ENCODE measurements at places on chromosomes 12 and 14.
A peak's percentile ranks its signal among the peaks of the same experiment; 100 is the strongest.

DNA sequence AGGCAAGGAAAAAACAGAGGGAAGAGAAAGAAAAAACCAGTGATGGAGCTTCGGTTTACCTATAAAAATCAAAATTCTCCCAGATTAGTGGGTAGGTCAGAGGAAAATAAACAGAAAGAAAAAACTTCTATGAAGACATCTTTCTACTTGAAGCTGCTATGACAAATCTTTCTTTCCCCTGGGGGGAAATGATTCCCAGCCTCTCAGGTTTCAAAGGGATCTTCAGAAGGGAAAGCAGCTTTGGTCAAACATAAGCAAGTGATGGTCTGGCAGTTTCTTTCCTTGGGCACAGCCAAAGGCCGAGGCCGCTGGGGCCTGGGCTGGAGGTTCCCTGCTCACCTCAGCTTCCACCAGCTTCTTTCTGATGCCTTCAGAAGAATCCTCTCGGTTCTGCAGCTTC, 104.5 kb downstream of the PRKAB1 start:
- no peak for DNase-seq

DNA sequence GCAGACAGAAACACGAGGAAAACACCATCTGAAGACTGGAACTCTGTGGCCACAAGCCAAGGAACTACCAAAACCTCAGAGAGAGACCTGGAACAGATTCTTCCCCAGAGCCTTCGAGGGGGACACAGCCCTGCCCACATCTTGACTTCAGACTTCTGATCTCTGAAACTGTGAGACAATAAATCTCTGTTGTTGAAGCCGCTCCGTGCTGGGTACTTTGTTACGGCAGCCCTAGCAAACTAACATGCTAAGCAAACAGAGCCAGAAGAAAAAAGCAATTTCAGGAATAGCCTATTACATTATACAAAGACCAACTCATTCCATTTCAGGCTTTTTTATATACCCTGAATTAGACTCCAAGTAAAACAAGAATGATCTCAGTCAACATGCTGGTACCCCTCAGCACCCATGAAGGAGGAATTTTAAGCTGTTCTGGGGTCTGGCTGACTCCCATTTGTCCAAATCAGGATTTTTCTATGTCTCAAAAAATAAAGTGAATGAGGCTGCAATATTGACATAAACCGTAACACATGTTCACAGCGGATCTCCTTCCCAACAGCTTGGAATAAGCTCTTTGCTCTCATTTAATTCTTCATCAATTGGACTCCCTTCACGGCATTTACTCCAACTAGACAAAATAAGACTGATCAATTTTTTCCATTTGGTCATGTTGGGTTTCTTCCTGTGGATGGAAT, 190.1 kb downstream of the FOXN3 start:
- no peak for DNase-seq

DNA sequence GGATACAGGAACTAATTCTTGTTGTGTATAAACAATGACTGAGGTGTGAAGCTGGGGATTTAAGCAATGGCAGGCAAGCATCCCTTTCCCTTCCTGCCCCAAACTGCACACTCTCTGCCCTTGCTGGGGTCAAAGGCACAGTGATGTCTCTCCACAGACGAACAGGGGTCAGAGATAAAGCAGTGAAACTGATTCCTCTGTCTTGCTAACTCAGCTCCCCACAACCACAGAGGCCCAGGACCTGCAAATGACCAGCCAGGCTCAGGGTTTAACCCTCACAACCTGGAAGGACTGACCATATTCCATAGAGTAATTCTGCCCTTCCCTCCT, 67.2 kb downstream of the CCDC88C start:
- DNase-seq, result no peak

GRCh38 chr12:53829130-53829819, 77.5 kb upstream of the CISTR start:
- DNase-seq, result no peak

DNA sequence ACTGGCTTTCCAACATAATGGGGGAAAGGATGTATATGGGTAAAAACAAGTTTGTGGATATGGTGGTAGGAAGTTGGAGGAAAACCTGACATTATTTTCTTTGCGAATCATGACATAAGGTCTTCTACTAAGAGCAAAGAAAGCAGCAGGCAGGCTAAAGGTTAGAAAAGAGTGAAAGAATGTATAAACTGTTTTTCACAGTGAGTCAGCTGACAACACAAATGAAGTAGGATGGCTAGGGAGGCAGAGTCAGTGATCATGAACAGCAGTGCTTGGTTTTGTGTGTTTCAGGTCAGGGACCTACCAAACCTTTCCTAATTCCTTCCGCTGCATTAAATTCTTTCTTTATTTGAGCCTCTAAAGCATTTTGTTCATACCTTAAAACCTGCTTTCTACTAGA, 46.3 kb upstream of the CATSPERB start:
- DNase-seq, result no peak

DNA sequence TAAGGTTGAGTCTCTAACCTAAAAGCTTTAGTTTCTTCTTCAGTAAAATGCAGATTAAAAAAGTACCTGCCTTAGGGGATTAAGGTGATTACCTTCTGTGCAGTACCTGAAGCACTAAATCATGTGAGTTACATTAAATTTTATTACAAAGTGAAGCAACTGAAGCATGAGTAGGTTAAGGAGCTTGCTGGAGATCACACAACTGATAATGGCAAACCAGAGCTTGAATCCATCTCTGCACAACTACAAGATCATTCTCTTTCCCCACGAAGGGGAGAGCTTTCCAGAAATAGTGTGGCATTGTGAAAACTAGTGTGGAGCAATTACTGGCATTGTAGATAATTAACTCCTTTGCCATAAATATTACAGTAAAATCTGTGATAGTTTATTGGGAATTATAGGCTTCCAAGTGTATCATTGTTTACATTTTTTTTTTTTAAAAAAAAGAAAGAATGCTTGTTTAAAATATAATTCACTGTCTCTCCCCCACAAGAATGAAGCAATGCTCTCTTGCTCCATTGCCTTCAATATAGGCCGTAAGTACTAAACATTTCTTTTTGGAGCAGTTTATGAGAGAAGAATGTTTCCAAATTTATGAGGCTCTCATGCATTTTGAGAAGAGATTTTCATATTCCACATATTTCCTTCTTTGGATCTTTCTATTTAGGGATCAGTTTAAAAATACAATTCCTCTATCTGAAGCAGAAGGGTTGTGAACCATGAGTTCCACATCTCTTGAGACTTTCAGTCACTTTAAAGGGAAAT, 20.5 kb downstream of the SLC38A2 start:
- no peak for DNase-seq

GRCh38 chr12:92921877-92922276, 7.2 kb downstream of the EEA1 start:
- no peak for DNase-seq

GRCh38 chr12:116071555-116072230, 205.8 kb downstream of the MED13L start:
- DNase-seq, result peak; percentile 36

DNA sequence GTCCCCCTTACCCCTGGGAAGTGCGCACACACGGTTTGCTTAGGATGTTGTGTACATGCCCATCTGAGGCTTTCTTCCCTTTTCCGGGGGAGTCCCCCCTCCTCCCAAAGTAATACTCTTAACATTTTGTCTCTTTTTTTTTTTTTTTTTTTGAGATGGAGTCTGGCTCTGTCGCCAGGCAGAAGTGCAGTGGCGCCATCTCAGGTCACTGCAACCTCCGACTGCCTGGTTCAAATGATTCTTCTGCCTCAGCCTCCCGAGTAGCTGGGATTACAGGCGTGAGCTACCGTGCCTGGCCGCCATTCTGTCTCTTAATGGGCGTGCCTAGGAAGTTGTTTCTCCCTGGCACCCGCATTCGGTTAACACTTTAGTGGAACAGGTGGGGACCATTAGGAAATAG, 4.5 kb upstream of the GMFB start:
- no peak for DNase-seq

- DNase-seq, result no peak
These were observed at the start of gene SLC5A8 for GRCh38 chr12:101209319-101210302. TSS of gene SLC5A8 (minus strand) at chr12:101210238. CDS start at chr12:101209848, 390 bp downstream.

DNA sequence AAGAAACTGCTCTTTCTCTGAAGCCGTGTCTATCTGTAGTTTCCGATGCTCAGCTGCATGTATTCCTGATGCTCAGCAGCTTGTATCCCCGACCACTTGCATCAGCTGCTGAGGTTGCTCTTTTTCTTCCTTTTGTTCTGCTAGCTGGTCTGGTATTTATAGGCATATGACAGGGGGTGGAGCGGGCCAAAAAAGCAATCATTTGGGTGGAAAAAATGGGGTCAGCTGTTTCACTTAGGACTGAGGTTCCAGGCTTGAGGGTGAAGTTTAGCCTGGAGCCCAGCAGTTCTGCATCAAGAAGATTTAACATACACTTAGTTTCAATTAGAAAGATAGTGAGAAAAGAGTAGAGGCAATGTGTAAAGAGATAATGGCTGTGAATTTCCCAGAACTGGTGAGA, 23.6 kb upstream of the AMN1 start:
- no peak for DNase-seq

DNA sequence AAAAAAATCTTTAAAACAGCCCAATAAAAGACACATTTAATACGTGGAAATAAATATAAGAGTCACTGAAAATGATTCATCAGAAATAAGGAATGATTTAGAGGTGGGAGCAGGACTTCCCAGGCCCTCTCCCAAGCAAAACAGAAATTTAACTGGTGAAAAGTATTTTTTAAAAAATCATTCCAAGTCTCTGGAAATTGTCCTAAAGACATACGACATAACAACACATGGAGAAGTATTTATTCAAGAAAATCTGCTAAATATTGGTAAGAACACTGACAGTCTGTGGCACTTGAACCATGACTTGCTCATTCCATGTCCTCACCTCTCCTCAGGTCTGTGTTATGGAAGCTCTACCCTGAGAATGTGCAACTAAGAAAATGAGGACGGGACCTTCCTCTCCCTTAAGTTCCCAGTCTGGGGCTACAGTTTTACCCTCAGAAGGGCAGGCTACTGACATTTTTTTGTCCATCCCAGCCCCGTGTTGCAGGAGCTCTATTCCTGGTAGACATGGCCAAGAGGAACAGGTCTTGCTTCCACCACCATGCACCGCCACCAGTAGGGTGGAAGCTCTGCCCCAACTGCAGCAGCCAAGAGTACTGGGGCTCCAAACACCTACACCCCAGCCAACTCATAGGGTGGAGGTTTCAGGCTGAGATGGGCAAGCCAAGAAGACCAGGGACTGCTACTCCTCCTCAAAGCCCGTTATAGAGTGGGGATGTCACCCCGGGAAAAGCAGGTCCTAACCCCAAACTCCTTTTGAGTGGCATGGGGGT, 193.0 kb downstream of the CRADD start:
- DNase-seq, result no peak

DNA sequence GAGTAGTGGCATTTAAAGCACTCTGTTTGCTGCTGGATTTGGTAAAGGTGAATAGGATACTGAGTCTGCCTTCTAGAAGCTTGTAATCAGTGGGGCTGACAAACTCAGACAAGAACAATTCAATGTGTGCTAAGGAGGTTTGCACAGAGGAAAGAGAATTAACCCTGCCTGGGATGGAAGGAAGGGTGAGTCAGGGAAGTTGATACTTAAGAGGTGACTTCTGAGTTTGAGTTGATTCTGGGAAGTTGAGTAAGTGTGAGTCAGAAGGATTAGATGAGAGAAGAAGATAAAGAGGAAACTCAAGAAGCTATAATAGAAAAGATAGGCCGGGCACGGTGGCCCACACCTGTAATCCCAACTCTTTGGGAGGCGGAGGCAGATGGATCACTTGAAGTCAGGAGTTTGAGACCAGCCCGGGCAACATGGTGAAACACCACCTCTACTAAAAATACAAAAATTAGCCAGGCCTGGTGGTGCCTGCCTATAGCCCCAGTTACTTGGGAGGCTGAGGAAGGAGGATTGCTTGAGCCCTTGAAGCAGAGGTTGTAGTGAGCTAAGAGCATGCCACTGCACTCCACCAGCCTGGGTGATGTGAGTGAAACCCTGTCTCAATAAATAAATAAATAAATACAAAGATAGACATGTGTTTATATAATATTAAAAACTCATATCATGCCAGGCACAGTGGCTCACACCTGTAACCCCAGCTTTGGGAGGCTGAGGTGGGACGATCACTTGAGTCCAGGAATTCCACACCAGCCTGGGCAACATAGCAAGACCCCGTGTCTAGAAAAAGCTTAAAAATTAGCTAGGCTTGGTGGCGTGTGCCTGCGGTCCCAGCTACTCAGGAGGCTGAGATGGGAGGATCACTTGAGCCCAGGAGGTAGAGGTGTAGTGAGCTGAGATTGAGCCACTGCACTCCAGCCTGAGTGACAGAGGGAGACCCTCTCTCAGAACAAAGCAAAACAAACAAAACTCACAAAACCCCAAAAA, 126.8 kb upstream of the CPM start:
- DNase-seq, result peak; percentile 89

- DNase-seq, result no peak
These were observed 3.5 kb upstream of the SCNN1A start for GRCh38 chr12:6378709-6379472.

DNA sequence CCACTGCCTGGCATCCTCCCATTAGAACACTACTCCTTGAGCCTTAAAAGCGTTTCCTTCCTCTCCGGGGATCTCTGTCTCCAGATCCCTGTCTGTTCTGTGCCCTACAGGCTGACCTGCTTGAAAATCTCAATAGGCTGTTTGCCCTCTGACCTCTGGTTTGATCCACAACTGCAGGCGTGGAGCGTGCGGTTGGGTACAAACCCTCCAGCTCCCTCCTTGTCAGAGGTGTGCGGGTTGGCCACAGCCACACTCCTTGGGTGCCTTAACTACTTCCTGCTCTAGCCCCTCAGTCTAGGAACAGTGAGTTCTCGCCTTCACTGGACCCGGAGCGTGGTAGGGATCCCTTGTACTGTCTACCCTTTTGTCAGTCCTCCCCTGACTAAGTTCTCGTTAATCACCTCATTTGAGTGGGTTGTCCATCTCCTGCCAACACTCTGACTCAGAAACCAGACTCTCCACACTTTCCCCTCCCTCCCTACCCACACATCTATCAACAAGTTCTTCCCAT, 33.1 kb downstream of the CMKLR1 start:
- peak; percentile 80 for DNase-seq

DNA sequence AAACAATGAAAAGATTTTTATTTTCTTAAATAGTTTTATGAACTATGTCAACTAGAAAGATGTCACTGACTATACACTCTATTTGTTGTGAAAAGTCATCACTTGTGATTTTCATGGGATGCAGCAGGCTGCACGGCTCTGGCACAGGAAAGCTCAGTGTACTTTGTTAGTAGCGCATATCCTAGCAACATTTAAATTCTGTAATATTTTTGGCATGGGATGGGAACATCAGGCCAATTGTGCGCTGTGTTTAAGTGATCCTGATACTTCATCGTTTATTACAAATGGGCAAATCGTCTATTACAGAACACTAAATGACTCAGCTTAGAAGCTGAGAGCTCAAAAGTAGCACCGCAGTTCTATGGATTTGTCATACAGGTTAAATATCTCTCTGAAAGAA, 60.7 kb upstream of the SAV1 start:
- DNase-seq, result no peak

DNA sequence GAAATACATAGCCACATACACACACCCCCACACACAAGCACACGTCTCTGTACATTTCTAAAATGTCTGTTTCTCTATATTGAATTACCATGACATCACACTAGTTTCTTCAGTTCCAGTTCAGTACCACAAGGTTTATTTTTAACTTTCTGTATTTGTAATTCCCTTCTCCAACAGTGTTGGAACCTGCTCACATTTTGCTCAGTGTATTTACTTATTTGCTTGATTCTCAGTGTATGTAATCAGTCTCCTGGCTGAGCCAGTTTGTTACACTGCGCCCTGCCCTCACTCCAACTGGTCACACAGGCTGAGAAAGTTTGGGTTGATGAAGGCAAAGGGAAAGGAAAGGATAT, 67.1 kb downstream of the MON2 start:
- DNase-seq, result no peak

- DNase-seq, result no peak
These were observed 38.3 kb downstream of the RPS6KA5 start for GRCh38 chr14:91021991-91022621.
